Activated naive CD4-positive, alpha-beta T cell treated with Interleukin-2 at 50 U/mL for 16 hours (primary cell): ENCODE measurements at places on chromosomes 7 and 10.

GRCh38 chr7:80151274-80151665 is 16.6 kb downstream of the GNAI1 start:
- DNase-seq, result no peak

DNA sequence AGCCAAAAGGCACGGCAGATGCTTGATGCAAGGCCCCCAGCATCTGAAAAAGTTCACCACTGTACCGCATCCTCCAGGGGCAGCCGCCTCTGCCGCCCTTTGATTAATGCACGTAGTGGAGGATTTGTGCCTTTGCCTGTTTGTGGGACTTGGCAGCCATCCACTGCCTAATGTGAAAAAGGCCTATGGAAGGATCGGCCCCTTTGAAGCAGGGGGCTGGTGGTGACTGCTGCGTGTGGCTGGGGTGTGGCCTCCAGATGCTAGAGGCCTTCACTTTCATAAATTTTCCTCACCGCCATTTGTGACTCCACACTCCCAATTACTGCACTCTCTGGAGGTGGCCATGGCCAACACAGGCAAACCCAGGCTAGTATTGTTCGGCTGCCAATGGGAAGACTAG is 226.0 kb downstream of the BMPER start:
- no peak for DNase-seq

DNA sequence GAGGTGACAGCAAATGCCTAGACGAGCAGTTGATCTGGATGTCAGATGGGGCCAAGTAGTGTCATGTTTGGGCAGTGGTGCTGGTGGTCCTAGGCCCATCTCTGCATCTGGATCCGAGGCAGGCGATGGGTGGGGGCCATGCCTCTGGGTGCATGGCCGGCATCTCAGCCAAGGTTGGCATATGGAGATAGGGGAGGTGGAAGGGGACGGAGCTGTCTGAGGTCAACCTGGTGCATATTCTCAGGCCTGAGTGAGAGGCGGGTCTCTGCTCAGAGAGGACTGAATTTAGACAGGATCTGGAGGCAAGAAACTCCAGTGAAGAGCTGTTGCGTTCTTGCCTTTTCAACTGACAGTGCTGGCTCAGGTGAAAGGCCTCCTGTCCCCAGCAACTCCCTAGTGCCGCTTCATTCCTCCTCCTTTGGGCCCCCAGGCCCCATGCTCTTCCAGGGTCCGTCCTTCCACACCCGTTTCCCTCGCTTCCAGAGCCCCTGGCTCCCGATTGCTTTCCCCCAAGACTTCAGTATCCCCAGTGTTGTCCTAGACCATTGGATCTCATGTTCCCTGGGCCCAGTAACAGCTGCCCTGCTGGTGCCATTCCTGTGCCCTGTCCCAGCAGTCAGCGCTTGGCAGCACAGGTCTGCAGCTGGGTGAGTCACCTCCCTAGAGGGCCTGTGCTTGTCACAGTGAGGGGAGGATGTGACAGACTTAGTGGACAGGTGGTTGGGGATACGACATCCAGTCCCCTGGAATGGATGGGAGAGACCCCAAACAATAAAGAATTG is 32.6 kb downstream of the GBX1 start:
- no peak for DNase-seq

DNA sequence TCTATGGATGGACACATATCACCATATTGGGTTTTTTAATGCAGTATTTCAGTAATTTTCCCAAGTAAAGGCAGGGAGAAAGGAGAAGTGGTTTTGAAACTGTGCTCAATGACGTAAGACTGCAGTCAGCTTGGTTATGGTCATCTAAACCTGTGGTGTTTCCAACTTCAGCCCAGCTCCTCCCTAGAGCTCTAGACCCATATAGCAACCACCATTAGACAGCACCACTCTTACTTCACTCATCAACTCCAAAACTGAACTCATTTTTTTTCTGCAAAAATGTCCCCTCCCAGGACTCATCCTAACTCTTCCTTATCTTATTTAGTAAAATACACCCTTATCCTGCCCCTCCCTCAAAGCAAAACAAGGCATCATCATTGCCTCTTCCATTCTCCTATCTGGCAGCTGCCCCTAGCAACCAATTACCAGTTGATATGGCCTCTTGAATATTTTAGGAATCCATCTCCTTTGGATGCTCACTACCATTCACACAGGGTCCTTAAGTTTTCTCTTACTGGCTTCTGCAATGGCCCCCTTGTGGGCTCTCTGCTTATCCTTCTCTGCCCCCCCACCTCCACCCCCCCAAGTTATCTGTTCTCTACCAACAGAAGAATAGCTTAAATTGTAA is 1.5 kb upstream of the RALA start:
- no peak for DNase-seq

DNA sequence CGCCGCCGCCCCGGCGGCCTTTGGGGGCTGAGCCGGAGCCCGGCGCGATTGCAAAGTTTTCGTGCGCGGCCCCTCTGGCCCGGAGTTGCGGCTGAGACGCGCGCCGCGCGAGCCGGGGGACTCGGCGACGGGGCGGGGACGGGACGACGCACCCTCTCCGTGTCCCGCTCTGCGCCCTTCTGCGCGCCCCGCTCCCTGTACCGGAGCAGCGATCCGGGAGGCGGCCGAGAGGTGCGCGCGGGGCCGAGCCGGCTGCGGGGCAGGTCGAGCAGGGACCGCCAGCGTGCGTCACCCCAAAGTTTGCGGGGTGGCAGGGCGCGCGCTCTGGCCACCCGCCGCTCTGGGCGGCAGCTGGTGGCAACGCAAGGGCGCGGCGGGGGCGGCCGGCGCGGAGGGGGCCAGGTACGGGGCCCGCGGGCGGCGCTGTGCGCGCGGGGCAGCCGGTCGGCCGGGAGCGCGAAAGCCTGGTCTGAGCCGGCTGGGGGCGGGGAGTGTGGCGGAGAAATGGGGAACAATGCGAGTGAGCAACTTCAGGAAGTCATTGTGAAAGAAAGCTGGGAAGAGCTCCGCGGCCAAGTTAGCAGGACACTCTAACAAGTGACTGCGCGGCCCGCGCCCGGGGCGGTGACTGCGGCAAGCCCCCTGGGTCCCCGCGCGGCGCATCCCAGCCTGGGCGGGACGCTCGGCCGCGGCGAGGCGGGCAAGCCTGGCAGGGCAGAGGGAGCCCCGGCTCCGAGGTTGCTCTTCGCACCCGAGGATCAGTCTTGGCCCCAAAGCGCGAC is at the start of gene IKZF1:
Gene IKZF1, plus strand, starts transcription at position 588 of the 782 bp plus-strand sequence. CDS start 14,346 bp downstream, outside the sequence.
- peak; percentile 67 for DNase-seq

- no peak for DNase-seq
Measured at GRCh38 chr10:122550983-122551382, 9.6 kb upstream of the DMBT1 start.

DNA sequence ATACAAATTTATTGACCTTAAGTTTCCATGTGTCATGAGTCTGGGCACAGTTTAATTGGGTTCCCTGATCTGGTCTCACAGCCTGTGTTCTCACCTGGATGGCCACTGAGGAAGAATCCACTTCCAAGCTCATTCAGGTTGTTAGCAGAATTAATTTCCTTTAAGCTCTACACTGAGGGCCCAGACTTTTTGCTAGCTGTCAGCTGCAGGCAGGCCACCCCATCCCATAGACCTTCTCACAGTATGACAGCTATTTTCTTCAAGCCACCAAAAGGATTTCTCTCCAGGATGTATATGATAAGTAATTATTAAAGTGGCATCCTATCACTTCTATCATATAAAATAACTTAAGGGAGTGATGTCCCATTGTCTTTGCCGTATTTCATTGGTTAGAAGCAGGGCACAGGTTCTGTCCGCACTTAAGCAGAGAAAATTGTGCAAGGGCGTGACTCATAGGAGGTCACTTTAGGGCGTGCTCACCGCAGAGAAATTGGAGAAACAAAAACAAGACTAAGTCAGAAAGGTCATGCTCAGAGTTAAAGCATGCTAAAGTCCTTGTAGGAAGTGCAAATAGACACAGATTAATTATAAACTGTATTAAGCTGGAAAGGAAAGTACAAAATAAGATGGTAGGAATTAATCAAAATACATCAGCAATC is 109.9 kb downstream of the AHR start:
- DNase-seq, result no peak

DNA sequence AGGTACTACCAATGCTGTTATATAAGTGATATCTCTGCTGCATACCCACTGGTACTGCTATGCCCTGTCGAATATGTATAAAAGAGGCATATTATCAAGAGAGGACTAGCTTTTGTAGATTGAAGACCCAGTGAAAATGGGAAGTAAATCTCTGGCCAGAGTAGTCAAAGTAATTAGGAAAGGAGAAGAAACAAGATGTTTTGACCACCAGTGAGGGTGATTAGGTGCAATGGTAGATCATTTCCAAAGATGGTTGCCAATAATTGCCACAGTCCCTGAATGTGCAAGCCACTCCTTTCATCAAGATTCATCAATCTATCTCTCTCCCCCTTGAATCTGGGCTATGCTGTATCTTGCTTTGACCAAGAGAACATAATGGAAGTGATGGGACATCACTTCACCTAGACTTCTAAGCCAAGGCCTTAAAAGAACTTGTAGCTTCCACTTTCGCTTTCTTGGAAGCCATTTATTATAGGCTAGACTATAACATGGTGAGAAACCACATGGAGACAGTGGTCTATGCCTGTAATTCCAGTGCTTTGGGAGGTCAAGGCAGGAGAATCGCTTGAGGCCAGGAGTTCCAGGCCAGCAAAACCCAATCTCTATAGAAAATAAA is 52.6 kb upstream of the ST8SIA6 start:
- DNase-seq, result no peak

GRCh38 chr10:21760332-21760731 is 226.3 kb downstream of the MLLT10 start:
- DNase-seq, result no peak

DNA sequence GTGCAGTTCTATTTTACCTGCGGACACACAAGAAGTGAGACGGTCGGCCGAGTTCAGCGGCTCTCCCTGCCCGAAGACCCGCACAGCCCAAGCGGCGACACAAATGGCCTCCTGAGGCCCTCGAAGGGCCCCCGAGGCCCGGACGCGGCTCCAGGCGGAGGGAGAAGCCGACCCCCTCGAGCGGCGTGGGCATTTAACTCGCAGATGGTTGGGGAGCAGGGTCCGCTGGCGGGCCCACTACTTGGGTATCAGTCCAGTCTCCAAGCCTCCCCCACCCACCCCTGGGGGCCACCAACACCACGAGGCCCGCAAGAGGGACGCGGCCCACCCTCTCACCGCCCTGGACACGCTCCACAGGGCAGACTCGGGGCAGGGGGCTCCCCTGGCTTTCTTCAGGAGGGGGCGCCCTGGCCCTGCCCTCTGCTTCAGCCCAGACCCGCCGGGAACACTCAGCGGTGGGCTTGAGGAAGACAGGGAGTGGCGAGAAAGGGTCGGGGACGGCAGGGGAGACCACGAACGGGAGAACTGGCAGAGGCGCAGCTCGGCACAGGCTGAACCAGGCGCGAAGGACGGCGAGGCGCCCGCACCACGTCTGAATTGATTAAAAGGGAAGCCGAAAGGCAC is 1.7 kb downstream of the IGF2BP3 start:
- DNase-seq, result no peak

DNA sequence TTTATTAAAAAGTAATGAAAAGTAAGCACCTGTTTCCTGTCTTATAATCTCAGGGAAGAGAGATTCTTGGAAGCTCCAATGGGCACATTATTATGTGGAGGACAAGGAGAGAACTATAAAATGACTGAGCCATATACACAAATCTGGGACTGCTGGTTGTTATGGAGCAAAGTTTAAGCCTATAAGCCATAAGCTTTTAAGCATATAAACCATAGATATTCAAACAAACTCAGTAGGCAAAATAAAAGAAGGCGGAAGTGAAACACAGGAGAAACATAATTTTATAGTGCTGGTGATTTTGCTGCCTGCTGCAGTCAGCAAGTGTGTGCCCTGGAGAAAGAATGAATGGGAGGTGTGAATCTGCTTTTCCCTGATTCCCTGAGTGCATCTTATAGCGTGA is 274.4 kb downstream of the KIF20B start:
- no peak for DNase-seq

DNA sequence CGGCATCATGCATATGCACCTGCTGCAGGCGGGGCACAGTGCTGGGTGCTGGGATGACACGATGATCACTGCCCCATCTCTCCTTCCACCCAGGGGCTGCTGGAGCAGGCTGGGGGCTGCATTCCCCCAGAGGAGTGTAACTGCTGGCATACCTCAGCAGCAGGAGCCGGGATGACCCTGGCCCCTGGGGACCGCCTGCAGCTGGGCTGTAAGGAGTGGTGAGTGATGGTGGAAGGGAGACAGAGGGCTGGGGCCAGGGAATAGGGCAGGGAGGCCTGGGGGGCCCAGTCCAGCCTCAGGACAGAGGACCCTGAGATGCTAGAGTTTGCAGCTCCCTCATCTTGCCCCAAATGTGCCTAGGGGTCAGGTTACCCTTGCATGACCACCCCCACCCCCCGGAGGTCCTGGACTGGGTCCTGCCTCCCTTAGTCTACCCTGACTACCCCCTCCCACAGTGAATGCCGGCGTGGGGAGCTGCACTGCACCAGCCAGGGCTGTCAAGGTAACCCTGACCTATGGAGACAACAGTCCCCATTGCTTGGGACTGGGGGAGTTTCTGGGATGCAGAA is 14.5 kb upstream of the ZNF862 start:
- DNase-seq, result no peak

- DNase-seq, result no peak
Measured at GRCh38 chr7:37971491-37971890, 51.1 kb downstream of the EPDR1 start.

- DNase-seq, result no peak
Measured at GRCh38 chr7:74483402-74484336, 30.0 kb downstream of the GTF2IRD1 start.
